ENCODE measurements at places on chromosomes 1 and 21.

DNA sequence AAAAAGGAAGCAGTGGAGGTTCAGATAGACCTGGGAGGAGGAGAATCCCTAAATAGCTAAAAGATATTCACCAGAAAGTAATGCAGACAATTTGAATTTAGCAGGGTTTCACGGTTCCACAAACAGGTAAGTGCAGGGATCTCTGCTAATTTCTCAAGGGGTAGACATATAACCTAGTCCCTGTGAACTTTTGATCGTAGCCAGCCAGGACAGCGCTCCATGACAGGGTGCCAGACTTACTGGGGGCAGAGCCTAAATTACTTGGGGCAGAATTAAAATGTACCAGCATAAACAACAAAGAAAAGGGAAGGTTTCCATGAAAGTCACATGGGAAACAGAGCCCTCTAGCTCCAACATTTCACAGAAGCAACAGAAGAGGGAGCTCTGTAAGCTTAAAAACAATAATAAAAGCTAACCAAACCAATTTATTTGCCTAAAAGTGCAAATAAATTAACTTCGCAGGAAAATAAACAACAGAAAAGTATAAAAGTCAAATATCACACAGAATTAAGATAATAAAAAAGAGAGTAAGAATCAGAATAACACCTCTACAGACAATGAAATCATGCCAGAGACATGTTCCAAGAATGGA is 198.3 kb downstream of the DUSP10 start:
- no peaks in the 10 kb centered on the region for H3K36me3 ChIP-seq
- no peak overlapping the region for H3K4me3 ChIP-seq
- H3K27ac ChIP-seq: no peak overlapping the region
- no peaks in the 10 kb centered on the region for H3K4me1 ChIP-seq

GRCh38 chr1:177471244-177471643 is 300.5 kb downstream of the BRINP2 start:
- DNase-seq: no peak
- H3K36me3 ChIP-seq: no peaks in the 10 kb centered on the region
- no peaks in the 10 kb centered on the region for H3K4me1 ChIP-seq
- H3K27ac ChIP-seq: no peak overlapping the region
- no peaks in the 10 kb centered on the region for H3K27me3 ChIP-seq

GRCh38 chr1:155014709-155015508 is 12.3 kb downstream of the ZBTB7B start:
- peak overlapping the region; percentile 83 for H3K27ac ChIP-seq
- peaks cover 86% of the 10 kb centered on the region for H3K4me1 ChIP-seq
- no peak overlapping the region for H3K4me3 ChIP-seq
- H3K27me3 ChIP-seq: no peaks in the 10 kb centered on the region

GRCh38 chr1:175656416-175656815 is 87.0 kb downstream of the TNR start:
- no peaks in the 10 kb centered on the region for H3K36me3 ChIP-seq
- H3K4me3 ChIP-seq: no peak overlapping the region
- no peaks in the 10 kb centered on the region for H3K4me1 ChIP-seq
- no peak overlapping the region for H3K27ac ChIP-seq

DNA sequence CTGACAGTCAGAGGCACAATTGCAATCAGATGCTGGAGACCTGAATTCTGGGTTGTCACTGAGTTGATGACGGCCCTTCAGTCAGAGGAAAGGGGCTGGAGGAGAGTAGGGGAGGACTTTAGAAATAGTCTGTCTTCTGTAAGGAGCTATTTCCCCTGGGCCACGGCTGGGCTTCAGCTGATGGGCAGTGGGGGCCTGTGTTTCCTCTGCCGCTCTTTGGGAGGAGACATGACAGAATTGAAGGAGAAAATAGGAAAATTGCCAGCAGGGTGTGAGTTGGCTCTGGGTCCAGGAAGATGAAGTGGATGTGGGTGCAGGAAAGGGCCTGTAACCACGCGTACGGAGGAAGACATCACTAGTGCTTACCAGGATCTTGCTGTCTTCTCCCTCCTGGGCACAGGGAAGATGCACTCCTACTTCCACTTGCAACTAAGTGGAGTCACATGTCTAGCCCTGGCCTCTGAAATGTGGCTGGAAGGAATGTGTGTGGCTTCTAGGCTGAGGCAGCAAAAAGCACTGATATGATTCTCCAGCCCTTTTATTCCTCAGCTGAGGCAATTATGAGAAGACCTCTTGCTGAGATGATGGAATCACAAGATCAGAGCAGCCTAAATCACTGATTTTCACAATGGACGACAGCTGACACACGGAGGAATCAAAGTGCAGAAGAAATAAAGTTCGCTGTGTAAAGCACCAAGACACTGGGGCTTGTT is 250.0 kb downstream of the GRIK3 start:
- H3K36me3 ChIP-seq: no peaks in the 10 kb centered on the region
- H3K4me3 ChIP-seq: no peak overlapping the region
- H3K4me1 ChIP-seq: no peaks in the 10 kb centered on the region
- no peak for DNase-seq
- H3K27me3 ChIP-seq: no peaks in the 10 kb centered on the region

- DNase-seq: no peak
- no peaks in the 10 kb centered on the region for H3K36me3 ChIP-seq
- H3K4me3 ChIP-seq: no peak overlapping the region
- H3K4me1 ChIP-seq: no peaks in the 10 kb centered on the region
Measured at GRCh38 chr21:40633048-40633447, 213.9 kb downstream of the DSCAM start.

DNA sequence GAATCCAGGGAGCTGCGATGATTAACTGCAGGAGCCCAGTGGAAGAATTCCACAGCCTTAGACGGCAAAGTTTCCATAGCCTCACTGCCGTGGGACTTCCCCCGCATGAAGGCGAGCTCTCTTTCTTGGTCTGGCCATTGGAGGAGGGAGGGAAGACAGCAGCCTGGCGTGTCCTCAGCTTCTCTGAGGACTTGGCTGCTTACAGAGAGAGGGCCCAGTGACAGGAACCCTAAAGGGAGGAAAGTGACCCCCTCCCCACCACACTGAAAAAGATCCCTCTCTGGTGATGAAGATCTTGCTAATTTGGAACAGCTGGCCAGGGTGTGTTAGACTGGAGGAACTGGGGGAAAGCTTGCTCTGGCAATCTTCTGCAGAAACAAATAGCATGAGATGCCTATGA is 41.0 kb downstream of the ATP2B4 start:
- H3K27me3 ChIP-seq: no peaks in the 10 kb centered on the region
- H3K4me1 ChIP-seq: peaks cover 58% of the 10 kb centered on the region

DNA sequence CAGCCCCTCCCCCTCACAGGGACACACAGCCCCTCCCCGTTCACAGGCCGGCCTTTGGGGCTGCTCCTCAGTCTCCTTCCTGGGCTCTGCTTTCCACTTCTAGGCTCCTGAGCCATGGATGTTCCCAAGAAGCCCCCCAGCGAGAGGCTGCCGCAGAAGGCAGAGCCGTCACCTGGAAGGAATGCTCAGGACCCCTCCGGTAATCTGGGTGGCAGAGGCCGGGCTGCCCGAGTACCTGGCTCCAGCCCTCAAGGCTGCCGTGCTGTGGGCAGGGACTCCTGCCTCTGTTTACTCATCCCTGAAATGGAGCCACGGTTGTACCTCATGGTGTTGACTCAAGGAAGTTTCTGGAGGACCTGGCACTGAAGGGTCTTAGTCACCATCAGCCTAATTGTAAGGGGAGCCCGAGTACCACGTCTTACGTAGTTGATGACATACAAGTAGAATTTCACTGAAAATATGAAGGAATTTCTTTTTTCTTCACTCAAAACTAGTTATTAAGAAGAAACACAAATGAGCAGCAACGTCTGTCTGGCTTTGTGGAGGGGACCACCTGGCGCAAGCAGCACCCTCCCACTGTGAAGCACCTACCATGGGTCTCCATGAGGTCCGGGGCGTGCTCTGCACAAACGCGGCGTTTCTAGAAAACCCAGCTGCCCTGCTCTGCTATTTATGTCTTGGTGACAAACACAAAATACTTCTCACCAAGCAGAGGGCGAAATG is 33.7 kb downstream of the PRDM15 start:
- no peaks in the 10 kb centered on the region for H3K27me3 ChIP-seq
- no peak overlapping the region for H3K27ac ChIP-seq
- no peak for DNase-seq
- H3K4me3 ChIP-seq: no peak overlapping the region

GRCh38 chr1:178938101-178938958 is 67.5 kb upstream of the ANGPTL1 start:
- no peak for DNase-seq
- H3K36me3 ChIP-seq: no peaks in the 10 kb centered on the region
- no peak overlapping the region for H3K4me3 ChIP-seq
- H3K4me1 ChIP-seq: peaks cover 46% of the 10 kb centered on the region

- H3K36me3 ChIP-seq: no peaks in the 10 kb centered on the region
- H3K27me3 ChIP-seq: no peaks in the 10 kb centered on the region
- peak; percentile 6 for DNase-seq
- no peaks in the 10 kb centered on the region for H3K4me1 ChIP-seq
Measured at GRCh38 chr1:209162651-209163050, 420.9 kb upstream of the CAMK1G start.

- H3K4me3 ChIP-seq: no peak overlapping the region
- H3K27me3 ChIP-seq: peaks cover 76% of the 10 kb centered on the region
- H3K27ac ChIP-seq: no peak overlapping the region
- H3K4me1 ChIP-seq: peaks cover 11% of the 10 kb centered on the region
- peak; percentile 57 for DNase-seq
Measured at GRCh38 chr1:201307760-201308499, 24.6 kb downstream of the PKP1 start.

GRCh38 chr1:109929588-109930251 is 19.1 kb downstream of the CSF1 start:
- no peaks in the 10 kb centered on the region for H3K27me3 ChIP-seq
- H3K27ac ChIP-seq: peak overlapping the region; percentile 66
- peaks cover 56% of the 10 kb centered on the region for H3K36me3 ChIP-seq

DNA sequence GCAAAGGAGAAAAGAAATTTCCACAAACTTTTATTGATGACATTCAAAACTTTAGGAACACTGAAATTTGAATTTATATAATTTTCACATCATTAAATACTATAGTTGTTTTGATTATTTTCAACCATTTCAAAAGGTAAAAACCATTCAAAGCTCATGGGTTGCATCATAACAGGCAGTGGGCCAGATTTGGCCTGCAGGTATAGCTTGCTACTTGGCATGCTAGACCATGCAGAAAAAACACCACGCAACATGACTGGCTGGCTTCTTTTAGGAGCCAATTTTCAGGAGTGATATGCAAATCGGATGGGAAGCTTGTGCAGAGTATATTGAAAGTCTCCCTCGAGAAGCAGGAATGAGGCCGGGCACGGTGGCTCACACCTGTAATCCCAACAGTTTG is 144.8 kb downstream of the GLUL start:
- DNase-seq: no peak
- no peaks in the 10 kb centered on the region for H3K36me3 ChIP-seq
- no peak overlapping the region for H3K4me3 ChIP-seq
- H3K4me1 ChIP-seq: no peaks in the 10 kb centered on the region

DNA sequence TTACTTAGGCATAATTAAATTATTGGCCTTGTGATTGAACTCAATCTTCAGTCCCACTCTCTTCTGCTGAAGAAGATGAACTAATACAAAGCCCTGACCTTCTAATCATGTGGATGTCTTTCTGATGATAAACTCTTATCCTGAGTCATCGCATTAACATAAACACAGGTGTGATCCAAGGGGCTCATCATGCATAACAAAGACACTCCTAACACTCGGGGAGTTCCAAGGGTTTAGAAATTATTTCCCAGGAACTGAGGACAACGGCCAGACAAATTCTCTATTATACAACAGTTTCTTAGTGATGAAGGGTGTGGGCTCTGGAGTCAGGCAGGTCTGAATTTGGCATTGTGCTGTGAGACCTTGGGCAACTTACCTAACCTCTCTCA is 18.0 kb downstream of the DUSP10 start:
- H3K4me1 ChIP-seq: peaks cover 33% of the 10 kb centered on the region
- H3K36me3 ChIP-seq: no peaks in the 10 kb centered on the region
- no peaks in the 10 kb centered on the region for H3K27me3 ChIP-seq
- H3K27ac ChIP-seq: no peak overlapping the region

- no peaks in the 10 kb centered on the region for H3K27me3 ChIP-seq
- H3K4me1 ChIP-seq: peaks cover 15% of the 10 kb centered on the region
- no peaks in the 10 kb centered on the region for H3K36me3 ChIP-seq
- DNase-seq: peak; percentile 54
Measured at GRCh38 chr1:14815175-14815877, 216.8 kb downstream of the KAZN start.

All from stomach (tissue), 19 donors.